ENCODE measurements at places on chromosomes 1 and 21. TPM values are rescaled to one million over a fixed set of nuclear protein-coding genes. Genes with fewer than 3 reads are reported as not detected.

The TACSTD2 gene
- not detected for total RNA-seq

The DMBX1 gene
- total RNA-seq = not detected

The S100A10 gene
- total RNA-seq = 261 TPM

The RBP7 gene
- not detected for total RNA-seq

The IGSF9 gene
- not detected for total RNA-seq

The PPM1J gene
- total RNA-seq = 1.6 TPM

The PSMB4 gene
- 209 TPM for total RNA-seq

The RFX5 gene
- total RNA-seq = 16.1 TPM

The MROH7 gene
- 0.05 TPM for total RNA-seq

The OR2T2 gene
- not detected for total RNA-seq

The SPRR1B gene
- total RNA-seq = not detected

The HIVEP3 gene
- total RNA-seq = 1.8 TPM

The SNRNP40 gene
- total RNA-seq = 31.0 TPM

The C1QB gene
- not detected for total RNA-seq

The BMP8A gene
- 0.15 TPM for total RNA-seq

The LCE3D gene
- not detected for total RNA-seq

The ADAMTS5 gene
- 8.4 TPM for total RNA-seq

The NUDT17 gene
- 1.4 TPM for total RNA-seq

The ADCY10 gene
- 0.06 TPM for total RNA-seq

The LMX1A gene
- not detected for total RNA-seq

The C1orf116 gene
- not detected for total RNA-seq

The S100A3 gene
- total RNA-seq = 11.2 TPM

The MAN1C1 gene
- total RNA-seq = 26.1 TPM

The CACNA1E gene
- not detected for total RNA-seq

The LRRIQ3 gene
- total RNA-seq = 0.06 TPM

The LRRC38 gene
- not detected for total RNA-seq

The TARDBP gene
- total RNA-seq = 86.7 TPM

The KRTAP20-1 gene
- total RNA-seq = not detected

The ANXA9 gene
- not detected for total RNA-seq

The ECE1 gene
- 54.8 TPM for total RNA-seq

The GRIK1 gene
- not detected for total RNA-seq

The TIE1 gene
- total RNA-seq = 3.3 TPM

The PLA2G2D gene
- total RNA-seq = not detected

The OR2L3 gene
- total RNA-seq = not detected

The IL10 gene
- not detected for total RNA-seq

The F3 gene
- 39.2 TPM for total RNA-seq

The TBX15 gene
- 6.8 TPM for total RNA-seq

The CCDC17 gene
- total RNA-seq = 0.10 TPM

The C4BPA gene
- not detected for total RNA-seq

The RIMKLA gene
- total RNA-seq = not detected

The OR11L1 gene
- not detected for total RNA-seq

The OR10J1 gene
- total RNA-seq = not detected

The CHIA gene
- total RNA-seq = not detected

The DAB1 gene
- total RNA-seq = 0.87 TPM

The PTAFR gene
- total RNA-seq = not detected

The MROH9 gene
- not detected for total RNA-seq

The INSRR gene
- not detected for total RNA-seq

The POLR3GL gene
- total RNA-seq = 13.9 TPM

The SH2D5 gene
- total RNA-seq = 0.59 TPM

The CLDN17 gene
- not detected for total RNA-seq

The MYOG gene
- total RNA-seq = not detected

The CSF3R gene
- not detected for total RNA-seq

Data from cardiac ventricle fibroblast (primary cell).